ENCODE measurements at places on chromosomes 4 and X. TPM values are rescaled to one million over a fixed set of nuclear protein-coding genes. Genes with fewer than 3 reads are reported as not detected.

WWC2 gene
- total RNA-seq = 80.3 TPM

- no peaks in the 10 kb centered on the region for H3K27me3 ChIP-seq
- DNase-seq = no peak
- H3K4me3 ChIP-seq = no peak overlapping the region
These were observed 15.0 kb upstream of the ENAM start for GRCh38 chr4:70613306-70614183.

DNA sequence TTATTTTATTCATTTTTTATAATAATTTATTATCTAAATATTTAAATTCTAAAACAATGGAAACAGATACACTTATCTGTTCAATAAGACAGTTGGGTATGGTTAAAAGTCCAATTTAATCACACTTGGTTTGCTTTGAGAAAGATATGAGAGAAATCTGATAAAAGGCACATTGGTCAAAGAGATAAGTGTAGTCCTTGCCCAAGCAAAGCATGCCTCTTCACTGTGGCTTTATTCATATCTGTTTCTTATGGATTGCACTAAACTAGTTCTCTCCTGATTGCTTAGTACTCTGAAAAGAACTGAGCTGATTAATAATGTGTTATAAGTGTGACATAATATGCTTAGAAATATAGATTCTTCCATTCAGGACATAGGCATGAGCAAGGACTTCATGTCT, 39.8 kb downstream of the CXCL1 start:
- no peak overlapping the region for H3K4me3 ChIP-seq
- H3K27ac ChIP-seq = no peak overlapping the region
- no peaks in the 10 kb centered on the region for H3K4me1 ChIP-seq
- no peak for DNase-seq
- H3K36me3 ChIP-seq = no peaks in the 10 kb centered on the region

CRLF2 gene
- total RNA-seq = 0.67 TPM

DNA sequence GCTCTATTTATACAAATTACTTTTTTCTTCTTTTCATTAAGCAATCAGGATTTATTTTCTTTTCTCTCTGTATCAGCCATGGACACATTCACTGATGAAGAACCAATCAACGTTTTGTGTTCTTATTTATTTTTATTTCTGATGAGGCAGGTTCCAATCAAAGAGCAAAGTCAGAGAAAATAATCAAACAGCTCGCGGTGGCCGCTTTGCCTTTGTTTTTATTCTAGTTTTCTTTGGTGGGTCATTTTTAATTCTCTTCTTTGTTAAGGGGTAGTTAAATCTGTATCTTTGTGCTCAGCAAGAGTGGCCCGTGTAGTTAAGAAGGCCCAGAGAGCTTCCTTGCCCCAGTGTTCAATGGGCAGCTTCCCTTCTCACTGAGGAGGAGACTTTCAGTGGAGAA, 71.4 kb downstream of the FBXO8 start:
- no peak for DNase-seq
- no peak overlapping the region for H3K4me3 ChIP-seq
- H3K36me3 ChIP-seq = no peaks in the 10 kb centered on the region
- no peak overlapping the region for H3K27ac ChIP-seq

All from Panc1 (cell line).